ENCODE measurements at places on chromosomes 11 and 22.

DNA sequence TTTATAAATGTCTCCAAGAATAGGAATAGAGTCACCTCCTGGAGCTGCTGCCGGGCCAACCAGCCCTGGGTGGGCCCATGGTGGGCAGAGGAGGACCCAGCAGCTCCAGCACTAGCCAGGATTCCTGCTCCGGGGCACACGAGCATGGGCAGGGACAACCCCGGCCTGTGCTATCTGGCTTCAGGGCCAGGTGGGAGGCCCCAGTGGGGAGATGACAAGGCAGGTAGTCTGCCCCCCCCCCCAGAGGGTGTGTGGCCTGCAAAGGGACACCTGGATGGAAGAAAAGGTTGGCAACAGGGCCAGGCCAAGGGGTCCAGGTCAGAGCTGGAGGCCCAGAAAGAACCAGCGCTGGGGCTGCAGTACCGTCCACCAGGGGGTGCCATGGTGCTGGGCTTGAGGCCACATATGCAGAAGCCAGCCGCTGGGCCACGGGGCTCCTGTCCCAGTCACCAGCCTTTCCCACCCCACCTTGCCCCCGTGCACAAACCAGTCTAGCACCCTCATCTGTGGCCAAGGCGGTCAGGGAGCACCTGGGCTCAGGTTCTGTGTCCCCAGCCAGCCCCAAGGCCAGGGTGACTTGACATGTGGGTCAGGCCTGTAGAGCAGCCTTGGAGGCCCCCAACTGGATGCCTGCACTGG, 3.4 kb downstream of the TSPAN32 start:
- peak; percentile 0 for DNase-seq

DNA sequence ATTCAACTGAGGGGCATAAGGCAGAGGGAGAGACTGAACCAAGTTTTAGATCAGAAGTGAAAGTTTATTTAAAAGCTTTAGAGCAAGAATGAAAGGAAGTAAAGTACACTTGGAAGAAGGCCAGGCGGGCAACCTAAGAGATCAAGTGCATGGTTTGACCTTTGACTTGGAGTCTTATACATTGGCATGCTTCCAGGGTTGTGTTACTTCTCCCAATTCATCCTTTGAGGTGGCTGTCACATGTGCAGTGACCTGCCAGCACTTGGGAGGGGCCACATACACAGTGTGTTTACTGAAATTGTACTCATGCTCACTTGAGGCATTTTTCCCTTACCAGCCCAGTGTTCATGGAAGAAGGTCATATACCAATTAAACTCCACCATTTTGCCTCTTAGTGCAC, 30.4 kb downstream of the CYP2R1 start:
- no peak for DNase-seq

- peak; percentile 36 for DNase-seq
These were observed 56.0 kb downstream of the GLYATL2 start for GRCh38 chr11:58788355-58789023.

DNA sequence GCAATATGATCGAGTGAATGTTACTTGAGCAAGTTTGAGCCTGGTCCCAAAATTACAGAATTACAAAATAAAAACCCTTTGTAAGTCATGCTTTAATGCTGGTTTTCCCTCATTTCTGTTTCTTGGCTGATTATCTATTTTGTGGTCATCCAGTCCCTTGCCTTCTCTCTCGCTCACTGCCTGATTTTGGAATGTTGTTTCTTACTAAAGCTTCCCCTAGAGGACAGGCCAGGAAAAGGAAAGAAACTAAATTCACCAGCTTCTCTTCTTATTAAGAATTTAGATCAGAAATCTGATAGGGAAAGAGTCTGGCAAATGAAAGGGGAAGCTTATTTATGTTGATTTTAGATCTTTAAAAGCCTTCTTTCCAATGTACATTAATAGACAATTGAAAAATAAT, 16.6 kb upstream of the BDNF start:
- no peak for DNase-seq

DNA sequence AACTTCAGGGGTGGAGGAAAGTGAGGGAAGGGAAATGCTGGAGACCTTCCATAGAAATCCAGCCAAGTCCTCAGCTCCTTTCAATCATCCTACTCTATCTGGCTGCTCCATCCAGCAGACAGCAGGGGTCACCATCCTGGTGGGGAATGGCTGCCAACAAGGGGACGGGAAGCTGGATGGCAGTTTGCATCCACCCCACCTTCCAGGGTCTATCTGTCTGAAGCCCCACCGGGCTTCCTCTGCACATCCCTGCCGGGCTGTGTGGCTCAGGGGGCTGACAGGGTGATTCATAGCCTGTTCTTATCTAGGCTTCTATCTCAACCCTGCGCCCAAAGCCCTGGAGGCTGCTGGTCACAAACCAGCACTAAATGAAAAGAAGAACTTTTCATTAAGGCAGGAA, 1.1 kb downstream of the SYTL2 start:
- peak; percentile 26 for DNase-seq

DNA sequence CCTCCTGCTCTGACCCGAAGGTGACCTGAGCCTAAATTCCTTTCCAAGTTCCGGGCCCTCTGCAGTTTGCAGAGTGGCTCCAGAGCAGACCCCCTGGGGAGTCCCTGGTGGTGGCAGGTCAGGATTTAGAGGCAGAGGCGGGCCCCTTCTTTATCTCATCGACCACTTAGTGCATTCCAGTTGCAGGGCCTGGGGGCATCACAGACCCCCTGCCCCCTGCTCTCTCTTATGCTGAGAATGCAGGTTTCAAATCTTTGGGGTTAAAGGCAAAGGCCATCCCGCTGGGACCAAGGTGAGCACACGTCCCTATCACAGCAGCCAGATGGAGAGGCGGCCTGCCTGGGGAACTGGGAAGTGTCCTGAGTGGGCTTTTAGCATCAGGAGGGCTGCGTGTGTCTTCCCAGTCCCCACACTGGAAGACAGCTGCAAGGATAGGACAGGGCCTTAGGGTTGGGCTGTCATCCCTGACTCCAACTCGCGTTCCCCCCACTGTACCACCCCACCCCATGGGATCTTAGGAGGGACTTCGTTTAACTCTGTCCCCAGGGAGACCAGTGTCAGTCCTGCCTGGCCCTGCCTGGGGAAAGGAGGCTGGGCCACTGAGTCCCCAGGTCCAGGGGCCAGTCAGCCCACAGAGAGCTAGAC, 11.3 kb downstream of the DERL3 start:
- DNase-seq = no peak

GRCh38 chr11:16773981-16774935, 35.8 kb downstream of the C11orf58 start:
- no peak for DNase-seq

- DNase-seq = no peak
These were observed 118.8 kb downstream of the MPPED1 start for GRCh38 chr22:43530349-43531201.

DNA sequence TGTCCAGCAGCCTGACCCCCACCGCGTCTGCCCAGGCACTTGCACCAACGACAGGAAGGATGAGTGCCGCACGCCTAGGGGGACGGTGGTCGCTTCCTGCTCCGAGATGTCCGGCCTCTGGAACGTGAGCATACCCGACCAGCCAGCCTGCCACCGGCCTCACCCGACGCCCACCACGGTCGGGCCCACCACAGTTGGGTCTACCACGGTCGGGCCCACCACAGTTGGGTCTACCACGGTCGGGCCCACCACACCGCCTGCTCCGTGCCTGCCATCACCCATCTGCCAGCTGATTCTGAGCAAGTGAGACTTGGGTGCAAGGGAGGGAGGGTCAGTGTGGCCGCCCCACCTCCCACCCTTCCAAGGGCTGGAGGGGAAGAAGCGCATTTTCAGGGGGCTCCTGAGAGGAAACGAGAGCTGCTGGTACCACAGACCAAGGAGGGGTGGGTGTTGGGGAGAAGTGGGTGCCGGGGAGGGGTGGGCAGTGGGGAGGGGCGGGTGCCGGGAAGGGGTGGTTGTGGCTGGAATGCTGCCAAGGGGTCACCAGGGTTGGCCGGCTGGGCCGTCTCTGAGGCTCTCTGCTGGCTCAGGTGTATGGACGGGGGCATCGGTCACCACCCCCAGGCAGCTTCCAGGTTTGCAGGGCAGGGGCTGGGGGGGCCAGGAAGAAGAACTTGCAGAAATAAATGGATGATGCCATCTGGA, 27.7 kb upstream of the MUC5B start:
- DNase-seq = no peak

DNA sequence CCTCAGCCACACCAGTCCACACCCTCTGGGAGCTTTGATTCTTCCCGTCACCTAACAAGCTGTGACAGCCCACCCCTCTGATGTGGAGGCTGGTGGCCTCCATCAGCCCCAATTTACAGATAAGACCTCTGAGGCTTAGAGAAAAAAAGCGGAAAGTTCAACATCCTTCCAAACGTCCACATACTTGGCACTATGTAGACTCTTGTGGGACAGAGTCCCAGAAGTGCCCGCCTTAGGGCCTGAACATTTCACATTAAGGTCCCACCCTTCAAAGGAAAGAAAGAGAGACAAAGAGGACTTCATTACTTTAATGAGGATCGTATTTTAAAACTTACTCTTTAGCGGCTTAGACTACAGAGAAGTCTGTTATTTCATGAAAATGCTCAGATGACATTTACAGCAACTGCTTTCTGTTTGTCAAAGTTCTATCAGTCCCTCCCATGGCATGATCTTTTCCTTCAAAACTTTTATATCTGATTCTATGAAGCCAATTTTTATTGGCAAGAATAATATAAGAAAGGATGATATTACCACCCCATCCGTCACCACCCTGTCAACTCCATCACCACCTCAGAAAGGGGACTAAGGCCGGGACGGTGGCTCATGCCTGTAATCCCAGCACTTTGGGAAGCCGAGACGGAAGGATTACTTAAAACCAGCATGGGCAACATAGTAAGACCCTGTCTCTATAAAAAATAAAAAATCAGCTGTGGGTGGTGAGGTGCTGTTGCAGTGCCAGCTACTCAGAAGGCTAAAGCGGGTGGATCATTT, 15.7 kb upstream of the SCGB1A1 start:
- no peak for DNase-seq

DNA sequence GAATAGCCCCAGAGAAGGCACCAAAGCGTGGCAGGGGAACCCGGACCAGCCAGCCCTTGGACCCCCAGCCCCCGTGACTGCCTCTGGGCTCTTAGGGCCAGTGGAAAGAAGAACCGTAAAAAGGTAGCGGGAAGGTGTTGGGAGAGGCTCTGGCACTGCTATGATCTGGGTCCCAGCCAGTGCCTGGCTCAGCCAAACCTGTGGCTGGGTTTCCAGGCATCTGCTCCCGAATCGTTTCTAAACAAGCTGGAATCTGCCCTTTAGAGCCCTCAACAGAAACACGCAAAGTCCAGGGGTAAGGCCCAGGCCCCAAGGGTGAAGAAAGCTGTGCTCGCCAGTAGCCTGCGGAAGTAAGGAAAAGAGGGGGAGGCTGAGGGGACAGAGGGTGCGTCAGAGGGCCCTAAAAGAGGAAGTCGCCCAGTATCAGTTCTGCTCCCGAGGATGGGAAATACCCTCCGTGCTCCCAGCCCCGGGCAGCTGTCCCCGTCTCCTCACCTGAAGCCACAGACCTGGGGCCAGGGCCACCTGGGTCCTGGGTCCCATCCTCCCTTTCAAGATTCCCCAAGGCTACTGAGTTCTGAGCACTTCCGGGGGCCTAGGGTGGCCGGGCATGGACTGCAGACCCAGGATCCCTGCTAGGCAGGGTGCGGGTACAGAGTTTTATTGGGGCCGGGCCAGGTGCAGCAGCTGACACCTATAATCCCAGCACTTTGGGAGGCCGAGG, 24.7 kb downstream of the IL10RA start:
- no peak for DNase-seq

DNA sequence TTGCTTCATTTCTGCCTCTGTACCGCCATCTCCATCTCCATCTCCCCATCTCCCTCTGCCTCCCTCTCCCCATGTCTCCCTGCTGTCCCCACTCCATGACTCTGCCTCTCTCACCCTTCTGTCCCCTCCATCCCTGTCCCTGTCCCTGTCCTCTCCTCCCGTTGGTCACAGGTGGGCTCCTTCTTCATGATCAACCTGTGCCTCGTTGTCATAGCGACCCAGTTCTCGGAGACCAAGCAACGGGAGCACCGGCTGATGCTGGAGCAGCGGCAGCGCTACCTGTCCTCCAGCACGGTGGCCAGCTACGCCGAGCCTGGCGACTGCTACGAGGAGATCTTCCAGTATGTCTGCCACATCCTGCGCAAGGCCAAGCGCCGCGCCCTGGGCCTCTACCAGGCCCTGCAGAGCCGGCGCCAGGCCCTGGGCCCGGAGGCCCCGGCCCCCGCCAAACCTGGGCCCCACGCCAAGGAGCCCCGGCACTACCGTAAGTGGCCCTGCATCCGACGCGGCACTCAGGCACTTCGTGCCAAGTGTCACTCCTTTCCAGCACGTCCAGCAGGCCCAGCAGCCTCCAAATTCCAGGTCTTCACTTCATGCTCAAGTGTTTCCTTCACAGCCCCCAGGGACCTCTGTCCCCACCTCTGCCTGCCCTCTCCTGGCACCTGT, 76.0 kb downstream of the CACNA1I start:
- no peak for DNase-seq

GRCh38 chr11:72026090-72026489, 27.4 kb downstream of the IL18BP start:
- no peak for DNase-seq

- DNase-seq = no peak
These were observed 514.0 kb downstream of the TBC1D22A start for GRCh38 chr22:47276450-47276820.

- DNase-seq = no peak
These were observed 338.2 kb upstream of the NCAM1 start for GRCh38 chr11:112623057-112623456.

DNA sequence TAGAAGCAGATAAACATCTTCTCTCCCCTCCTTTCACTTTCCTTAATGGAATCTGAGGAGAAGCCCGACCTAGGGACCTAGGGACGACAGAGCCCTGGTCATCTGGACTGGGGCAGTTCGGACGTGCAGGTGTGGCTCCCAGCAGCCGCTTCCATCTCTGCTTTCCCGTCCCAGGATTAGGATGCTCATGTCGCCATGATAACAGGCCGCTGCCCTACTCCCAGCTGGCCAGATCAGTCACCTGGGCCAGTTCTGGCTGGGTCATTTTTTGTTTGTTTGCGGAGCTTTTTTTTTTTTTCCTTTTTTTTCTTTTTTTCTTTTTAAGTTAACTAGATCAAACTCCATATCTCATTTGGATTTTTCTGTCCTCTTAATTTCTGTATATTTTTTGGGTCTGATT, 166.3 kb upstream of the TTC12 start:
- no peak for DNase-seq

GRCh38 chr11:47538741-47539565, 14.0 kb downstream of the CELF1 start:
- no peak for DNase-seq

DNA sequence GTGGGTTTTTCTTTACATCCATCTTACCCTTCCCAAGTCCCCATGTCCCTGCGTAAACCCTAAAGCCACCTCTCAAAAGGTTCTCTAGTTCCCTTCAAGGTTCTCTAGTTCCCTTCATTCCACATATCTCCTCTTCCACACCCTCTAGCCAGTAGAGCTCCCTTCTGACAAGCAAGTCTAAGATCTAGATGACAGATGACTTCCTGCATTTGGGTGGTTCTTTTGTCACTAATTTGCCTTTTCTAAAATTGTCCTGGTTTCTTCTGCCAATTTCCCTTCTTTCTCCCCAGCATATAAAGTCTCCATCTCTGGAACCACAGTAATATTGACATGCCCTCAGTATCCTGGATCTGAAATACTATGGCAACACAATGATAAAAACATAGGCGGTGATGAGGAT, 7.8 kb downstream of the CD3E start:
- no peak for DNase-seq

Measured in NCI-H2171 treated with DMSO at 0.1 percent for 48 hours (cell line).